OCI-LY7 (cell line): ENCODE measurements at places on chromosomes 5 and 9.

- no peak for DNase-seq
These were observed 566.7 kb upstream of the KLF4 start for GRCh38 chr9:108056084-108056804.

DNA sequence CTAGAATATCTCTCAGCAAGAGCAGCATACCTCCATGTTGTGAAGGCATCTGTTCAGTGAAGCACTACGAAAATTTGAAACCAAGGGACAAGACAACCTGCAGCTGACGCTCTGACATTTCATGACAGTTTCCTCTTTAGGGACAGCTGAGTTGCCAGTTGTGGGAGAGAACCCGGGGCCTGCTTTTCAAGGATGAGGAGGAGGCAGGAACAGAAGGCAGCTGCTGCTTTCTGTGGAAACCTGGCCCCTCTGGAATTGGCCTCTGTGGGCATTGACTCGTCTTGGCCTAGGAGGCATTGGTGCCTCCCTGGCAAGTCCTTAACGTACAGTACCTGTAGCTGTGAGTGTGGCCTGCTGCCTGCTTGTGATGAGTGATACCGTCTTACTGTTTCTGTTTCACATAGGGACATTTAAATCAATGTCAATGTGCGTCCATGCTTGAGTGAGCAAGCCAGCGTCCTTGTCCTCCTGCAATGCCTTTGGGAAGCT, 21.6 kb downstream of the SLC46A2 start:
- no peak for DNase-seq

GRCh38 chr9:71349218-71349617, 227.8 kb upstream of the TRPM3 start:
- no peak for DNase-seq

DNA sequence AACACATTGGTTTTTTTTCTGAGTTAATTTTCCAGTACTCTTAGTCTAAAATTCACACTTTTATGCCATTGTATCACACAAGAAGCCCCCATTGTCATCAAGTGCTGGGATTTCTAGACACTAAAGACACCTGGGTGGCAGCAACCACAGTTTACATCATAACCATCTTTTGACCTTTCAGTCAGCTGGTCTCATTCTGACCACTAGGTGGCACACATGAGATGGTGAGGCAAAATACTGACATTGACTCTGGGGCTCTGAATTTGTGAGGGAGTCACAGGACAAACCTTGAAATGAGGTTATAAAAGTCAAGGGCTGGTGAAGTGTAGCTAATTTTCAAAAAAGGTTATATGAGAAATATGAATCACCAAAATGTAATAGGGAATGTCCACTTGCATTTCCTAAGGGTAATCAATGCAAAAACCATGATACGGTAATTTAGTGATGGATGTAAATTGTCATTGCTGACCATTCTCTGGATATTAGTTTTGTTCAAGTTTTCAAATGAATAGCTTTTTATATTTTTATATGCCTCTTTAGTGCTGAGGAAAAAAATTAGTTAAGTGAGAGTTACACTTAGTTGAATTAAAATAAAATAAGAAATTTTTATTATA, 229.4 kb downstream of the DMAC1 start:
- DNase-seq = peak; percentile 65

DNA sequence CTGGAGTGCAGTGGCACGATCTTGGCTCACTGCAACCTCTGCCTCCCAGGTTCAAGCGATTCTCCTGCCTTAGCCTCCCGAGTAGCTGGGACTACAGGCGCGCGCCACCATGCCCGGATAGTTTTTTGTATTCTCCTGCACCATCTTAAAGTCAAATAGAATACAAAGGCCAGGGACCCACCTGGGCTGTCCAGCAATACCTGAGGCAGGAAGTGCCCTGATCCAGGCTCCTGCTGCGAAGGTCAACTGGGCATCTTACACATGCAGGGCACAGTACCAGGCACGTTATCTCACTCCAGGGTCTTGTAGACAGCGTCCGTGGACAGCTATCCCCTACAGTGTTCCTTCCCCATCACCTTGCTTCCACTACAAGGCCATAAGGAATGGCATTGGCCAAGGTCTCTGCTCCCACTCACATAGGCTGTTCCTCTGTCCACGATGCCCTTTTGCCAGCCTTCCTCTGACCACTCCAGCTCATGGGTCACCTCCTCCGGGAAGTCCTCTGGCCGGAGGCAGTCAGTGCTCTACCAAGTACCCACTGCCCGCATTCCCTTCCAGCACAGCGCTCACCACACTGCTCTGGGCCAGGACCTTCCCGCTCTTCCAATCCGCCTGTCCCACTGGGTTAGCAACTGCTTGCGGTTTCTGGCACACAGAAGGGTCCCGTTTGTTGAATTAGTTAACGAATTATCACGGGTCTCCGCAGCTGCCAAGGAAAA, 978 bp downstream of the P4HA2 start:
- DNase-seq = no peak

DNA sequence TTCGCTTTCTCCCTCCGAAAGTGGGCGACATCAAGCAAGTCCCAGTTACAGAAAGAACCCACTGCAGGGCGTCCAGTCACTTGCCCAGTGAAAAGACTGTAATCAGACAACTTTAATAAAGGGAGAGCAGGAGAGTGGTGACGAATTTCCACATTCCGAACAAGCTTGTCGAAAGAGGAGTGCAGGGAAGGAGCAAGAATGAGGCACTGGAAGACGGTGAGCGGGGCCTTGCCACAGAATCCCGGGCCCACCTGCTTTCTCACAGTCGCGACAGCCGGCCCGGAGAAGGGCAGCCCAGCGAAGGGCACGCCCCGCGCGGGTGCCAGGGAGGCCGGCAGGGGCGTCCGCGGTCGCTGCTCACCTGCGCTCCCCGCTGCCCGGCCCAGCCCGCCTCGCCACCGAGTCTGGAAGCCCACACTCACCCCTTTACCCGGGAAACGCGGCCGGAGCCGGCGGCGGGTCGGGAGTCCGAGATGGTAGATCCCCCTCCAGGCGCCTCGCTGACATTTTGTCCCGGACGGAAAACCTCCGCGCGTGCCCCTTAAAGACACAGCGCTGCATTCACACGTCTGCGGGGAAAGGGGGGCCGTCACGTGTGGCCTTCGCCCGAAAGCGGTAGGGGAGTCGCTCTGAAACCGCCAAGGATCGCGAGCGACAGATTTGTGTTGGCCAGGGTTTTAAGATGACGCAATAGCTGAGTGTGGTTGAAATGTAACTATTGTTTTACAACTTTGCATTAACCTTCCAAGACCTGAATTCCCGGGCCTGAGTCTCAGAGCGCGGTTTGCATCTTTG, at the start of gene ZBED3:
TSS of gene ZBED3 (minus strand) at position 597 of the 795 bp plus-strand sequence. CDS start 9,407 bp downstream, outside the sequence.
- peak; percentile 90 for DNase-seq

DNA sequence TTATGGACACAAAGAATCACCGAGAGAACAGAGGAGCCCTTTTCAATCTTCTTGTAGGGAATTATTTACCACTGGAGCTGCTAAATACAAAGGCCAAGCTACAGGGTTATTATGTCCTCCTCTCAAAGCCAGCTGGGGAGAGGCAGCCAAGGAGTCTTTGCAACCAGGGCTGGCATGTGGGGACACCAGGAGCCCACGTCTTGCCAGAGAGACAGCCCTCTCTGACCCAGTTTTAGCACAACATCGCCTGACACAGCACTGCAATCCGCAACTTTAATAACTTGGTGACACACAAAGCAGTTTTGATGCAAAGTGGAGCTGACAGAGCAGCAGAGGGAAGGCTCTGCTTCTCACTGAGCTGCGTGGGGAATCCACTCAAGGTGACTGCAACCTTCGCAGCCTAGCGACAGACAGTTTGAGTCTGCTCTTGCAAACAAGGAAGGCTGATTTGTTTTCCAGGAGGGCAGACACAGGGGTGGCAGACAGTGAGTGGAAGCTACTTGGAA, 33.6 kb downstream of the TLR4 start:
- no peak for DNase-seq

DNA sequence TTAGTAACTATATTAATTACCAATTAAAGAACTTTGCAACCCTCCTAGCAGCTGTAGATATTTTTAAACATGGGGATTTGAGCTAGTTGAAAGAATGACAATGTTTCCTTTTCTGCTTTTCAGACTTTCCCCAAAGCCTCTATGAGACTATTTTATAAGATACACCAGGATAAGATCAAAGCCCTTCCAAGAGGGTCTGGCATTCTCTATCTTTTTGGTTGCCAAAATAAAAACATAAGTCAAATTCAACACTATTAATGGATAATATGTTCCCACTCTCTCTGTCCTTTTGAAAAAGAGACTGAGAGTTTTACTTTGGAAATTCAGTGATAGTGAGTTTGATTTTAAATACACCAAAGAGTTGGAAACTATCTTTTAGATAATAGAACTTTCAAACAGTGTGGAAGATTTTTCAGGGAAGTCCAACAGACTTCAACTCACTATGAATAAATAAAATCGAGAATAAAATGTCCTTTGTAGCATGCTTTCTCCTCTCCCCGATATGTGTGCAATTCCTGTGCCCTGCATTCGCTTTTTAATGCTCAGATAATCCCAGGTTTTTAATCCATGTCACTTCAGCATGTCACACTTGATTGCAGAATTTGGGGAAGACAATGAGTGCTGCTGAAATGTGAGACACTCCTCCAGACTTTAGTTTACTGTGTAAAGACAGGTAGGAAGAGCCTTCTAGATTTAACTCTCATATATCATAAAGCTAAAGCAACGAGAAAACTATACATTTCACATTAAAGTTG, 1095.7 kb upstream of the DMAC1 start:
- no peak for DNase-seq

DNA sequence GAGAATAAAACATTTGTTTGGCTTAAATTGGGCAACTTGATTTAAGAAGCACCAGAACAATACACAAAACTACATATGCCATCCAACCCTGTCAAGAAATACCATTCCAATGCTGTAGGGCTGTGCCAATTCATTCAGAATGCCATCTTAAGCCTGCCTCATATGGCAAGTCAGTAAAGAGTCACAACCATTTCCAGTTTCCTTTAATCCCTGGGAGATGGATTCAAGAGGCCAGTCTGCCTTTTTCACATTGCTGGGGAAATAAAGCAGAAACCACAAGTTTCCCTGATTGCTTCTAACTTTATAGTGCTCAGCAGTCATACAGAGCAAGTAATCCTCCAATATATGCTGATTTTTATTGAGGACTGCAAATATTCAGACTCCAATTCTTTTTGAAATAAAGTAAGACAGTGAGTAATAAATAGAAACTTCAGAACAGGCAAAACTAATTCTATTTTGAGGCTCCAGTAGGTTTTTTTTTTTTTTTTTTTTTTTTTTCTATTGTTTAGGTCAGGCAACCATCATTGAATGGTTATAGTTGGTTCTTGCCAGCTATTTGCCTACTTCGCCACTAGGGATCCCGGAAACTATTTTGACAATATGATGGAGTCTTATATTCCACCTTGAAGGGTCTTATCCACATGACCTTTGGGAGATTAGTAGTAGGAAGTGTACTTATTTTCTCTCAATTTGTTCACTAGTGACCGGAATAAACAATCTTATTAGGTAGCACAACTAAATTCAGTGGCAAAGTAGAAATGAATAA, 400.9 kb upstream of the MEF2C start:
- no peak for DNase-seq

DNA sequence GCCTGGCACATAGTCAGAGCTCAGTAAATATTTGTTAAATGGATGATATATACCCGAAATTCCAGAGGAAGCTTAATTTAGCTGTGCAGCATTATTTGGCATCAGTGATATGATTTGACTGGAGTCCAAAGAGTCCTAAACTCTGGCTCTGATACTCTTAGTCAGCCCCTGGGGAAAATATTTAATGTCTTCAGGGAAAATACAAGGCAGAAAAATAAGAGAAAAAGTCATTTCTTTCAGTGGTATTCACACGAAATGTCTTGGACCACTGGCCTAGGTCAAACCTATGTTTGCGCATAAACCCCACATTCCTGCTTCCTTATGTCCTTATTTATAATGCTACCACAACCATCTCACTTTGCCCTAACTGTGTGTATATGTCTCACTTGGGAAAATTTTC, 23.8 kb downstream of the GLRA1 start:
- no peak for DNase-seq

DNA sequence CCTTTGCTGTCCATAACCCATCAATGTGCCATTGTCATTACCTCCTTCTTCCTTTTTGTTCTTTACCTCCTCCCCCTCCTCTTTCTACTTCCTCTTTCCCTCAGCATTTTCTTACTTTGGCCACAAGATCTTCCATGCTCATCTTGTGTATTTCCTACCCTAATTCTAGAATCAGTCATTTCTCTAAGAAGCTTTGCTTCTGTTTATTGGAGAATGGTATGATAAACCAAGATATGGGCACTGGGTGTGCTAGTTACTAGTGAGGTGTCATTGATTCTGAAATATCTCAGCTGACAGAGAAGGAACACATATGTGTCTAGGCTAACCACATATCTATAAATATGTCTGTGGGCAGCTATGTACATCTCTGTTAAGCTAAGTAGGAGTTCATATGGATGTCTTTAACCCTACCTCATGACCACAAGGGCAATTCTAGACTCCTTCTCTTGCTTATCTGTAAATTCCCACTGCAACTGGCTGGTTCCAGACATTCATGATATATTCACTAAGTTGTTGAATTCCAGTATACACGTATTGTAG, 2051.3 kb upstream of the CDH9 start:
- no peak for DNase-seq

DNA sequence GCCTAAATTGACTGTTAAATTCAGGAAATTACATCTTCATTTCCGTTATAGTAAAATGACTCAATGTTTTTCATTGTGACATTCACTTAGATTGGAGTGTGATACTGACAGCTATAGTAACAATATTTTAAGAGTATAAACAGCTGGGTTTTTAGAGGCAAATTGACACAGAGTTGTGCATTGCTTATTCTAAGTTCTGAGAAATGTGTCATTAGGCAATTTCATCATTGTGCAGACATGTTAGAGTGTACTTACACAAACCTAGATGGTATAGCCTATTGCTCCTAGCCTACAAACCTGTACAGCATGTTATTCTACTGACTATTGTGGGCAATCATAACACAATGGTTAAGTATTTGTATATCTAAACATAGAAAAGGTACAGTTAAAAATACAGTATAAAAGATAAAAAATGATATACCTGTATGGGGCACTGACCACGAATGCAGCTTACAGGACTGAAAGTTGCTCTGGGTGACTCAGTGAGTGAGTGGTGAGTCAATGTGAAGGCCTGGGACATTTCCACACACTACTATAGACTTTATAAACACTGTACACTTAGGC, 132.7 kb downstream of the PDE4D start:
- DNase-seq = no peak

GRCh38 chr5:155728857-155729683, 597.9 kb upstream of the SGCD start:
- DNase-seq = no peak

GRCh38 chr5:139671096-139671841, 23.1 kb downstream of the CXXC5 start:
- peak; percentile 52 for DNase-seq

DNA sequence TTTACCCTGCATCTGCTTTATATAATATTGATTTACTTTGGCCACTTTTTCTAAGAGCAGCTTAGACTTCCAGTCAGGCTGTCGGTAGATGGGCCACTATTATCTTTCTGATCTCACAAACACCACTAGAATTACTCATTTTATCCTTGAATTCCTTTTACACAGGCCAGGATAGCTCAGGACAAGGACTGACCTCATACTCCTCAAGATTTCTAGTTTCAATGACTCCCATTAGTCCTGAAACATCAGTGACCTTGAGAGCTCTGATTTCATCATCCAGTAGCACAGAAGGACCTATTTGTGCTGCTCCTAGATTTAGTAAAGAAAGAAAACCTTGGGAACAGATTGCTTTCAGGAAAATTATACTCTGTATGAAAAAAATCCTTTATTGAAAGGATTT, 727.9 kb upstream of the PTPRD start:
- DNase-seq = no peak

- DNase-seq = no peak
These were observed 31.0 kb upstream of the GZMA start for GRCh38 chr5:55071413-55071812.

- no peak for DNase-seq
These were observed 365.4 kb downstream of the ARL15 start for GRCh38 chr5:53944981-53945380.

GRCh38 chr5:169416583-169417196, 115.8 kb upstream of the SLIT3 start:
- DNase-seq = no peak
